ENCODE measurements at places on chromosomes 6 and 20. TPM values are rescaled to one million over a fixed set of nuclear protein-coding genes. Genes with fewer than 3 reads are reported as not detected.

The CLPSL2 gene
- not detected for total RNA-seq

GRCh38 chr6:90241229-90241880, 55.3 kb downstream of the BACH2 start:
- DNase-seq = no peak
- H3K4me3 ChIP-seq = no peak overlapping the region
- no peaks in the 10 kb centered on the region for H3K4me1 ChIP-seq

DNA sequence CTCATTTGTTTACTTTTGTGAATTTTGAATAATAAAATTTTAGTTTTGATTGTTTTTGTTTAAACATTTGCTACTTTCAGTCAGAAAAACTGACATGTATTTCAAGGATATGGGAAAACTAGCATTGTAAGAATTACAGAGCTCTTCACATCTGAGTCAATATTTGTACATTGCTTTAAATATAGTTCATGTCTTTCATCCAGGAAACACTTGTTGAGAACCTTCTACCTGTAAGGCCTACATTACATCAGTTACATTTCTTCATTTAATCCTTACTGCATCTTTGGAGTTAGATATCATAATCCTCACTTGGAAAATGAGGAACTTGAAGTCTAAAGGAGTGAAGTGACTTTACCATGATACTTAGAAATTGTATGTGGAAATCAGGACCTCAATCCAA, 242.9 kb downstream of the KCNQ5 start:
- H3K36me3 ChIP-seq = no peaks in the 10 kb centered on the region
- no peak overlapping the region for H3K27ac ChIP-seq
- H3K27me3 ChIP-seq = no peaks in the 10 kb centered on the region
- no peak overlapping the region for H3K4me3 ChIP-seq
- DNase-seq = no peak
- H3K4me1 ChIP-seq = no peaks in the 10 kb centered on the region

The SNAI1 gene
- total RNA-seq = 9.8 TPM

DNA sequence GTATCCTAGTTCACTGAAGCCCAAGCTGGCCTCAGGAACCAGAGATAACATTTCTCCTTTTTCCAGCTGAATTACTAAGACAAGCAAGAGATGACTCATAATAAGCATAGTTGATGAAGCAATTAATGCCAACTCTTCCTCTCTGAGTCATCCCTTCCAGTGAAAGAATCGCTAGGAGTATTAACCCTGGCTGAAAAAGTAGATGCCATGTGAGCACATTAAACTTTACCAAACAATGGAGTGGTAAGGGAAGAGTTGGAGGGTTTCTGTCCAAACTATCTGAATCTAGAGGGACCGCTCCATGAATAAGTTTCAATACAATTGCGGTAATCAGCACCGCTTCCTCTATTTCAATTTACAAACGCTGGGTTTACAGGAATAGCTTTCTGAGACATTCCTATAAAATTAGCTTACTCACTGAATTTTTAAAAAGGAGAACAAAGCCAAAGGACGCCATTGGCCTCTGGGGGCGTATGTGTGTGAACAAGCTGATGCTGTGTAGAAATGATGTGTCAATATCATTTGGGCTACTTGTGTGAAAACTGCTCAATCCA, 48.3 kb downstream of the ATXN1 start:
- peaks cover 31% of the 10 kb centered on the region for H3K4me1 ChIP-seq
- H3K36me3 ChIP-seq = no peaks in the 10 kb centered on the region
- H3K27me3 ChIP-seq = no peaks in the 10 kb centered on the region

- no peak overlapping the region for H3K4me3 ChIP-seq
- H3K36me3 ChIP-seq = no peaks in the 10 kb centered on the region
- no peaks in the 10 kb centered on the region for H3K4me1 ChIP-seq
- no peaks in the 10 kb centered on the region for H3K27me3 ChIP-seq
- no peak overlapping the region for H3K27ac ChIP-seq
- DNase-seq = no peak
Measured at GRCh38 chr6:74651948-74652842, 553.7 kb downstream of the COL12A1 start.

GRCh38 chr6:16747232-16748024, 13.8 kb downstream of the ATXN1 start:
- no peak overlapping the region for H3K4me3 ChIP-seq
- peaks cover 3% of the 10 kb centered on the region for H3K4me1 ChIP-seq
- H3K27ac ChIP-seq = no peak overlapping the region
- no peaks in the 10 kb centered on the region for H3K27me3 ChIP-seq
- no peaks in the 10 kb centered on the region for H3K36me3 ChIP-seq

- H3K4me1 ChIP-seq = no peaks in the 10 kb centered on the region
- H3K4me3 ChIP-seq = no peak overlapping the region
Measured at GRCh38 chr20:47612670-47613069, 111.0 kb downstream of the NCOA3 start.

The MTFR2 gene
- not detected for total RNA-seq

- no peaks in the 10 kb centered on the region for H3K4me1 ChIP-seq
- no peak overlapping the region for H3K27ac ChIP-seq
- H3K4me3 ChIP-seq = no peak overlapping the region
- H3K27me3 ChIP-seq = no peaks in the 10 kb centered on the region
Measured at GRCh38 chr20:53494753-53495152, 98.9 kb downstream of the ZNF217 start.

GRCh38 chr6:137246791-137247202, 27.6 kb upstream of the IFNGR1 start:
- H3K4me3 ChIP-seq = no peak overlapping the region
- H3K36me3 ChIP-seq = no peaks in the 10 kb centered on the region
- DNase-seq = no peak
- no peaks in the 10 kb centered on the region for H3K27me3 ChIP-seq

The SLC22A2 gene
- not detected for total RNA-seq

DNA sequence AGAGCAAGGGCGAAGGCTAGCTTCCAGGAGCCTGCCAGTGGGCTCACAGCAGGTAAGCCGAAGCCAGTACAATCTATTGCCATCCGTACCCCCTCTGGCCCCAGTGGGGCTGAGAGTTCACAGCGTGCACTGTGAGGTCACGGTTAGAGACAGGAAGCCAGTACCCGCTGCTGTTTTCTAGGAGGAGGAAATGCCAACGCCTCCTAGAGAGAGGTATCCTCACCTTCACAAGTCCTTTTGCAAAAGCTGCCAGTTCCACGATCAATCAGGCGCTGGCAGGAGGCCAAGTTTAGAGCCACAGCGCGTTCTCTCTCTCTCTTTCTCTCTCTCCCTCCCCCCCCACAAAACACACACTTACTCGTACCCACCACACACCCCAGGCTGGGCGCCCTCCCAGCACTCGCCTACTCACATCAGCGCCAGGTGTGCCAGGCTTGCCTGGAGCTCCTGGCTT, 22.5 kb downstream of the COL9A1 start:
- no peak overlapping the region for H3K4me3 ChIP-seq
- no peak overlapping the region for H3K27ac ChIP-seq
- H3K4me1 ChIP-seq = peaks cover 7% of the 10 kb centered on the region
- peaks cover 8% of the 10 kb centered on the region for H3K27me3 ChIP-seq
- DNase-seq = no peak
- H3K36me3 ChIP-seq = no peaks in the 10 kb centered on the region

The CTCFL gene
- not detected for total RNA-seq

GRCh38 chr6:46735720-46736031, 501 bp upstream of the PLA2G7 start:
- H3K4me3 ChIP-seq = no peak overlapping the region
- peaks cover 7% of the 10 kb centered on the region for H3K4me1 ChIP-seq
- H3K27me3 ChIP-seq = no peaks in the 10 kb centered on the region
- no peak for DNase-seq
- no peak overlapping the region for H3K27ac ChIP-seq
- no peaks in the 10 kb centered on the region for H3K36me3 ChIP-seq

The C6orf52 gene
- not detected for total RNA-seq

The DEFB132 gene
- total RNA-seq = not detected

The UBD gene
- total RNA-seq = 0.93 TPM

The PCMT1 gene
- total RNA-seq = 63.2 TPM

Data from thyroid gland (tissue), 4 donors.